ENCODE measurements at places on chromosomes 16 and 17.

GRCh38 chr16:59688006-59688405, 953.9 kb upstream of the GOT2 start:
- no peak for DNase-seq

DNA sequence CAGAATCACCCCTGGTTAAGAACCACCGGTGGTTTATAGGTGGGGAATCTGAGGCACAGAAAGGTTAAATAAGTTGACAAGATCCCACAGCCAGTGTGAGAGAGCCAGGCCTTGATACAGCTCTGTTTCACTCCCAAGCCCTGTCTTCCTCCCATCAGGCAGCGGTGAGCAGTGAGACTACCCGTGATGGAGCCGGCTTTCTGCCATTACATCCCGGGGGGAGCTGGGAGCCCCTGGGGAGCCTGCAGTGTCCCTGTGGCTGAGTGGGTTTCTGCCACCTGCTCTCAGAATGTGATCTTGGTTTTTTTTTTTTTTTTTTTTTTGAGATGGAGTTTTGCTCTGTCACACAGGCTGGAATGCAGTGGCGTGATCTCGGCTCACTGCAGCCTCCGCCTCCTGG, 66.4 kb downstream of the ABCC1 start:
- DNase-seq = no peak

GRCh38 chr17:38545531-38546225, 60.1 kb downstream of the SRCIN1 start:
- no peak for DNase-seq

DNA sequence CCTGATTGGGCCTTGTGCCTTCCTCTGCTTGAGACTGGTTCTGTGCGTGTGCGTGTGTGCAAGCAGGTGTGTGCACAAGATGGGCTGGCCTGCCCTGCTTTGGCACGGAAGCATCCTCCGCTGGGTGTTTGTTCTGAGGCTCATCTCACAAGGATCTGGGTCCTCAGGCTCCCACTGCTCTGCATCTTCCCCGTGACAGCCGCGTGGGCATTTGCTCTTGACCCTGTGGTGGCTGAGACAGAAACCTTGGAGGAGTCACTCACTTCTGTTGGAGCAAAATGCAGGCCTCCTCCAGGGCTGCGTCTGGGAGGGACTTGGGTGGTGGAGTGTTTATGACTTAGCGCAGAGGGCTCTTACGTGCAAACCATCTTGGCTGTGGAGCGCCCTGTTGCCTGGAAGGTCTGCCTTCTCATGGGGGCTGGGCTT, 119.2 kb downstream of the RPTOR start:
- no peak for DNase-seq

DNA sequence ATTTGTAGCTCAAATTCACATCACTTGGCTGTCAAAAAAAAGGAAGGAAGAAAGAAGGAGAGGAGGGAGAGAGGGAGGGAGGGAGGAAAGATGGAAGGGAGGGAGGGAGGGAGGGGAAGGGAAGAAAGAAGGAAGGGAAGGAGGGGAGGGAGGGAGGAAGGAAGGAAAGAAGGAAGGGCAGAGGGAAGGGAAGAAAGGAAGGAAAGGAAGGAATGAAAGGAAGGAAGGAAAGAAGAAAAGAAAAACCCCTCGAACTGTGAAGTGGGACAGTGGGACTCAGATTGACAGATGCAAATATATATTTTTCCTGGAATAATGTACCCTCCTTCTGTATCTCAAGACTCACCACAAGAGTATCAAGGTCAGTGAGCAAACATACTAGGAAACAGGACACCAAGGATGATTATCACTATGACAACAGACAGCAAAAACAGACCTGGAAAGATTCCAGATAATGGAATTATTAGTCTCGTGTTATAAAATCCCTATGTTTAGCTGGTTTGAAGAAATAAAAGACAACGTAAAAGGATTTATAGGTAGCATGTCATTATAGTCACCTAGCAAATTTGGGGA, 24.2 kb upstream of the ABCA3 start:
- no peak for DNase-seq

- no peak for DNase-seq
Measured at GRCh38 chr17:42055027-42055426, 4.6 kb upstream of the C17orf113 start.

GRCh38 chr17:50906443-50906842, 40.3 kb upstream of the TOB1 start:
- no peak for DNase-seq

- DNase-seq = no peak
Measured at GRCh38 chr16:77308163-77308561, 109.0 kb downstream of the SYCE1L start.

- no peak for DNase-seq
Measured at GRCh38 chr17:79094261-79094660, 19.6 kb downstream of the ENGASE start.

DNA sequence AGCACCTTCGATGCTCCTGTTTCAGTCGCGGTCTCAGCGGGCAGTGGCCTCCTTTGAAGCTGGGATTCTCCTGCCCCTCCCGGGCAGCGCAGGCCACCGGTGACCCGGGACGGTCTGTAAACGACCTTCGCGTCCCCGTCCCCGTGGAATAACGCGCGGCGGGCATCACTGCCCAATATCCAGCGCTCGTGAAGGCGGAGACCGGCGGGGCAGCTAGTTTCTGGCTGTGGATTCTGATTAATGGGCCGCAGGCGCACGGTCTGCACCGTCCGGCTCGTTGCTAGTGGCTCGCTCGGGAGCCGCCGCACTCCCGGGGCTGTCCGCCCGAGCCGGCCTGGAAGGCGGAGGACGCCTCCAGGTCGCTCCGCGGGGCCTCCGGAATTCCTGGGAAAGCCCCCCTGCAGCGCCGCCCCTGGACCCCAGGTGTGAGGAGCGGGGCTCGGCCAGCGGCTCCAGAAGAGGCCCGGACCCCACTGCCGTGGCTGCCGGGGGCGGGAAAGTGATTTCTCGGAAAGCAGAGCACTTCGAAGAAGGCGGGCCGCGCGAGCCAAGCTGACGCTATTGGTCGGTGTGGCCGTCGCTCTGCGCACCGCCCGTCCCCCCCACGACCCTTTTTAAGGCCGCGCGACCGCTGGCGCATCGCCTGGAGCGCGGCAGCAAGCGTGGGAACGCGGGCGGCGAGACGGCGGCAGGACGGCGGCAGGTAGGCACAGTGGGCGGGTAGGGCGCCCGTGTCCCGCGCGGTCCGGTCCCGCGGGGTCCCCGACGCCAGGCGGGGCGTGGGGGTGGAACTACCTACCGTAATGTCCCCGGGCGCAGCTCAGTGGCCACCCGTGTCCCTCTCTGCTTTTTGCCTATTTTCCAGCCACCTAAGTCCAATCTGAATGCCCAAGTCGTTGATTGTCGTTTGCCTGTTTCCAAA, at the start of gene IRF8:
Gene IRF8, plus strand, starts transcription at position 642 of the 922 bp plus-strand sequence. CDS start 3,854 bp downstream, outside the sequence.
- no peak for DNase-seq

GRCh38 chr16:87706278-87707000, 59.3 kb downstream of the KLHDC4 start:
- no peak for DNase-seq

GRCh38 chr16:74652249-74652648, 14.4 kb downstream of the RFWD3 start:
- DNase-seq = no peak

GRCh38 chr16:11409398-11409797, 64.1 kb downstream of the RMI2 start:
- DNase-seq = peak; percentile 71

DNA sequence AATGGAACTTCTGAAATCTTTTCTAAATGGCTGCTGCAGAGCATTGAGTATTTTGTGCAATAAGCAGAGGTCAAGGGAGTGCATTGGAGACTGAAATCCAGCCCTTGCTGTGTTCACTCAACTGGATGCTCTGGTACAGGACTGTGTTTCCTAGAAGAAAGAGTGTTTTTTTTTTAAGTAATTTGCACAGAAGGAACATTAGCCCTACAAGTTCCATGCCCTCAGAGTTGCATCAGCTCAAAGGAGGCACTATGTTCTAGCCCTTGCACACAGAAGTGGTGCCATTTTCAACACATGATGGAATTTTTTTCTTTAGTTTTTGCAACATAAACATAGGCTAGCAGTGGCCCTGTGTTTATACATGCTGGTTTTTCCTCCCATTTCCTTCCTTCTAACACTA, 144.1 kb upstream of the HLF start:
- no peak for DNase-seq

- DNase-seq = no peak
Measured at GRCh38 chr17:78332991-78333390, 26.9 kb downstream of the SOCS3 start.

DNA sequence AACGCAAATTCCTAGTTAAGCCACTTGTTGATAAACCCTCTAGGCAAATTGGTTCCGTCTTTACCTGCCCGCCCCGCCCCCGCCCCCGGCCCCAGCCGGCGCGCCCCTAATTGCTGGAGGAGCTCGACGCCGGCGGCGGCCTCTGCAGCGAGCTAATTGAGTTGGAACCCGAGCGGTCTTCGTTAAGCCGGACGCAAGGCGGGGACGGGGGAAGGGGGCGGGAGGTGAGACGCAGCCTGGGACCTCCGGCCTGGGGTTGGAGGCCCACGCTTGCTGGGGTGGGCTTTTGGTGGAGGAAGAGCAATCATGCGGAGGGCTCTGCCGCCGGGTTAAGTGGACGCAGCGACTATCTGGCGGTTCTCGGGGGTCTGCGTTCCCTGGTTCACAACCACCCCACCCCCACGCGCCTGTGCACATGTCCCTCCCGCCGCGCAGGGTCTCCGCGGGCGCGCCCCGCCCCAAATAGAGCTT, 12.7 kb upstream of the FOXF1 start:
- DNase-seq = no peak

- DNase-seq = no peak
Measured at GRCh38 chr16:15055141-15056053, 477 bp downstream of the NTAN1 start.

- no peak for DNase-seq
Measured at GRCh38 chr17:57943645-57944044, 11.6 kb downstream of the CUEDC1 start.

DNA sequence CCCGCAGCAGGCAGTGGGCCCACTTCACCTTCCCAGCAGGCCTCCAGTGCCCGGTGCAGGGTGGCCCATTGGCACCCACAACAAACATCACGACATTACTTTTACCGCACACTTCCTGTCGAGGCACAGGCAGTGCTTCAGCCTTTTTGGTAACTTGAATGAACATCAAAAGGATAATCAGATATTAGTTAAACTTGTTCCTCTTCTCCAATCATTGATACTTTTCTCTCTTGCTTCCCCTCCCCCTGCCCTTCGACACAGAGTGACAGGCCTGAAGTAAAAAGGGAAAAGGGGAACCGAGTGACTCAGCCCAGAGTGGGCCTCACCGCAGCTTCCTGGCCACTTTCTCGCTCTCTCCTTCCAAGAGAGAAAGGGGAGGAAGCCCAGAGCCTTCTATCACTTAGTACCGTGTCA, 507.0 kb downstream of the MAF start:
- no peak for DNase-seq

- DNase-seq = no peak
Measured at GRCh38 chr16:27383556-27384243, 18.3 kb upstream of the IL21R start.

GRCh38 chr17:81153340-81153803, 11.9 kb upstream of the PVALEF start:
- DNase-seq = peak; percentile 39

- no peak for DNase-seq
Measured at GRCh38 chr16:69860233-69861231, 90.6 kb upstream of the CLEC18A start.

DNA sequence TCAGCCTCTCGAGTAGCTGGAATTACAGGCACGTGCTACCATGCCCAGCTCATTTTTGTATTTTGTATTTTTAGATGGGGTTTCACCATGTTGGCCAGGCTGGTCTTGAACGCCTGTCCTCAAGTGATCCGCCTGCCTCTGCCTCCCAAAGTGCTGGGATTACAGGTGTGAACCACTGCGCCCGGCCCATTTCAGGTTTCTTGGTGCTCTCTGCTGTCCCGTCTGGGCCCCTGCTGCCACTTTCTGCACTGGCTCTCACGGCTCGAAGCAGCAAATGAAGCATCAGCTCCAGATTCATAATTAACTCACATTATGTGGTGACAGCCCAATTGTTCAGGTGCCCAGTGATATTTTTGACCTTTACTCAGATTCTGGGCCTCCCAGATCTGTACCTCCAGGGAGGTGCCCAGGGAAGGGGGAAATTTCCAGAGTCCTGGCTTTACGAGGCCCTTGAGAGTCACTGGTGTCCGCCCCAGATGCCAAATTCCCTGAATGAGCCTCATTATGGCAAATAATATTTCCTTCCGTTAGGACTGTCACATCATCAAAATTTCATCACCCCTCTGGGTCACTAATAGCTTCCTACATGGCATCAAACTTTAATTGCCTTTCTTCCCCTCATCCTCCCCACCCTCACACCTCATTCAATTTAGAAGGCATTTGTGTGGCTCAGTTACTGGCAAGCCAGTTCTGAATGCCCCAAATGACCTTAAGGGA, 9.0 kb downstream of the SDK2 start:
- no peak for DNase-seq

DNA sequence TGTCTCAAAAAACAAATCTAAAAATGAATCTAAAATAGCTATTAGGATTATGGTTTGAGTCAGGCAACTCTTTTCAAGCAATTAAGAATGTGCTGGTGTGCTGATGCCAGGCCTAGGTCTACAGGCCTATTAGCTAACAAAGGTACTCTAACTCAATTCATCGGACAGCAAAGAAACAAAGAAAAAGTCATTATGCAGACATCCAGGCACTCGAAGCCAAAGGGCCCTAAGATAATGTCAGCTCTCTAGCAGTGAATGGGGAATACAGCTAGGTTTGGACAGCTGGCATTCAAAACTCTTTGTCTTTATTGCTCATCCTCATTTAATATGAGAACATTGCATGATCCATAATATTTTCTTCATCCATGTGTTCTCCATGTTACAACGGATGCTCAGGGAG, 108.5 kb downstream of the TMEM114 start:
- no peak for DNase-seq

DNA sequence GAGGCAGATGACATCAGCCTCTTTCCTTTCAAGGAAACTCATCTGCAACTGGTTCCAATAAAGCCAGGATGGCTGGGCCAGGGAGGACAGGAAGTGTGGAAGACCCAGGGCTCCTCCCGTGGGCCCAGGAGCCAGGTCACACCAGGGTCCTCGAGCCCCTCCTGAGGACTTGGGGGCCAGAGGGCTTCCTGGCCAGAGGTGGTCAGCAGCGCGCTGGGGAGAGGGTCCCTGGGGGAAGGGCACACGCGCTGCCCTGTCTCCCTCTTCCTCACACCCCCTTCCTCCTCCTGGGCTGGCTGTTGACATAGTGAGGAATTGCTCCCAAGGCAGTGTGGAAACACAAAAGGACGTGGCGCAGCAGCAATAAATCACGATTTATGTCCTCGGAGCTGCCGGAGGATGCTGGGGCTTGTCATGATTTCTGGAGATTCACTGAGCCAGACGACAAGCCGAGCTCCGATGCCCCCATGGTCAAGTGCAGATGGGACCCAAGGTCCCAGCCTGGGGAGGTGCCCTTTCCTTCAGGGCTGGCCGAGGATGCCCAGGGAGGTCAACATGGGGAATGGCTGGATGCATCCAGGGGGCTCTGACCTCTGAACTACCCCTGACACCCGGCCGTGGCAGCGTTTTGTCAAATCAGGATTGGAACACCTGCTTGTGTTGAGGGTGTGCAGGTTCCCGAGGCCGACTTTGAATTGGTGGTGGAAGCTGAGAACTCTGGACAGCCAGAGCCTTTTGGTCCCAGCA, 152.6 kb downstream of the IRF8 start:
- no peak for DNase-seq

- peak; percentile 44 for DNase-seq
Measured at GRCh38 chr17:50771991-50772785, 4.9 kb upstream of the ANKRD40CL start.
